ENCODE measurements at places on chromosomes 12 and 14.
A peak's percentile ranks its signal among the peaks of the same experiment; 100 is the strongest.

DNA sequence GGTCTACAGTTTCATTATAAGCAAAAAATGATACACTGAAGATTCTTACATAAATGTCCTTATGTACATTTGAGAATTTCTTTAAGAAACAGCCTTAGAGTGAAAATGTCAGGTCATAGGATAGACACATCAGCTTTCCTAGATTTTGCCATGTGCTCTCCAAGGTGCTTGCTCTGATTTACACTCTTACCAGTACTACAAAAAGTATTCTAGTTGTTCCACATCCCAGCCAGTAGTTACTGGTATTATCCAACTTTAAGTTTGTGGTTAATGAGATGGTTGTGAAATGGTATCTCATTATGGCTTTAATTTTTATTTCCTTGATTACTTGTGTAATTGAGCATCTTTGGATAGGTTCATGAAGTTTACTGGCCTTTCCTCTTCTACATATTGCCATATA is 5.0 kb upstream of the LRRK2 start:
- DNase-seq: no peak

DNA sequence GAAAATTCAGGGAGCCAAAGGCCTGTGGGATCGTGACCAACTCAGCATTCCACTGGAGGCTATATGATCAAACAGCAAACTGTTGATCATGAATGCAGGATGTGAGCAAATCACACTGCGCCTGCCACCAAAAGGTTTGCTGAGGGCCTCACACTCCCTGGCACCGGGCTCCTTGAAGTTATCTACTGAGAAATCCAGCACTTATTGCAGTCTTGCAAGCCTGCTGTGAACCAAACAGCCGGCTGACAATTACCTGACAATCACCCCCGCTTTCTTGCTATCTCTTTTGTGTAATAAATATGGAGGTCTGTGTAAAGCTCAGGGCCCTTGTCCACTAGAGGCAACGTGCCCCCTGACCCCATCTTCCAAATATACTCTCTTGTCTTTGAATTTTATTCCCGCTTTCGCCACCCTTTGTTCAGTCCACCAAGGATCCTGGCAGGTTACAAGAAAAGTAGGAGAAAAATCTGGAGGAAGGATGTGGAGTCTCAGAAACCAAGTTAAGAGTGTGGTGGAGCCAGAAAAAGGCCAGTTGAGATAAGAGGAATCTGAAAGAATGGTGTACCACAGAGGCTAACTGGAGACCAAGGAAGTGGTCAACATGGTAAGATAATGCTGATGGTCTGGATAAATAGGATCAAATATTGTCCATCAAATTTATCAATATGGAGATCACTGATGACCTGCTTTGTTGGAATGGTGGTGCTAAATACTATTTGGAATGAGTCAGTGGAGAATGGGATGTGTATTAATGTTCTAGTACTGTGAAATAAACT is 229.2 kb downstream of the ALX1 start:
- DNase-seq: peak; percentile 86

- no peak for DNase-seq
Observed at GRCh38 chr12:50638482-50638880, 125.4 kb upstream of the ATF1 start.

GRCh38 chr12:108511633-108512540 is 3.2 kb upstream of the FICD start:
- DNase-seq: peak; percentile 83

DNA sequence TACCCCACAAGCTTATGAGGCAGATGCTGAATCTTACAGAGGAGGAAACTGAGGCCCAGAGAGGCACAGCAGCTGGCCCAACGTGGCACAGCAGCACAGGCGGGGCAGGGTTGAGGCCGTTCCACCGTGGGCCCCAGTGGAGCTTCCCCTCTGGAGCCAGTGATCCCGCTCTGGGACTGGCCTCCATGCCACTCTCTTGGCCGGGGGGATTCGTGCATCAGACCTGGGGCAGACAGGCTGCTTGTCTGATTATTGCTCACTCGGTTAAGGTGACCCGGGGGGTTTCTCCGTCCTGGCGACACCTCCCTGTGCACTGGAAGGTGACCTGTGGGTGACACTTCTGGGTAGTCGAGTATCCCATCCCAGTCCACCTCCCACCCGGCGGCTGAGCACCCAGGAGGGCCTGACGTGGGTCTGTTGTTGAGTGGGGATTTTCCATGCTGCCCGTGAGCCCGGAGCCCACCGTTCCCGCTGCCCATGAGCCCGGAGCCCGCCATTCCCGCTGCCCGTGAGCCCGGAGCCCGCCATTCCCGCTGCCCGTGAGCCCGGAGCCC is 27.8 kb downstream of the NOC4L start:
- DNase-seq: no peak

- DNase-seq: no peak
Observed at GRCh38 chr12:103583008-103583407, 4.1 kb upstream of the STAB2 start.

DNA sequence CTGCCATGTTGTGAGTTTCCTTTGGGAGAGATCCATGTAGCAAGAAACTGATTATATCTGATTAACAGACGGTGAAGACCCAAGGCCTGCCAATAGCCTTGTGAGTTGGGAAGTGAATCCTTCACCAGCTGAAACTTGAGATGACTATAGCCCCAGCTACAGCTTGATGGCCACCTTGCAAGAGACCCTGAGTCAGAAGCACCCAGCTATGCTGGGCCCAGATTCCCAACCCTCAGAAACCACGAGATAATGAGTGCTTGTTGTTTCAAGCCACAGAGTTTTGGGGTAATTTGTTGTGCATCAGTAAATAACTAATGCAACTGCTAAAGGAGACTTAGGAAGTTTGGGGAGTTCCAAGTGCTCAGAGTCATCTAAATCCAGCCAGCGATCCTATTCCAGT is 80.3 kb downstream of the AVPR1A start:
- DNase-seq: peak; percentile 26

- no peak for DNase-seq
Observed at GRCh38 chr14:83559721-83560120, 1970.2 kb upstream of the FLRT2 start.

- peak; percentile 65 for DNase-seq
Observed at GRCh38 chr12:7645395-7646177, 20.1 kb downstream of the APOBEC1 start.

GRCh38 chr14:71231521-71232393 is 324.5 kb downstream of the PCNX1 start:
- peak; percentile 11 for DNase-seq

DNA sequence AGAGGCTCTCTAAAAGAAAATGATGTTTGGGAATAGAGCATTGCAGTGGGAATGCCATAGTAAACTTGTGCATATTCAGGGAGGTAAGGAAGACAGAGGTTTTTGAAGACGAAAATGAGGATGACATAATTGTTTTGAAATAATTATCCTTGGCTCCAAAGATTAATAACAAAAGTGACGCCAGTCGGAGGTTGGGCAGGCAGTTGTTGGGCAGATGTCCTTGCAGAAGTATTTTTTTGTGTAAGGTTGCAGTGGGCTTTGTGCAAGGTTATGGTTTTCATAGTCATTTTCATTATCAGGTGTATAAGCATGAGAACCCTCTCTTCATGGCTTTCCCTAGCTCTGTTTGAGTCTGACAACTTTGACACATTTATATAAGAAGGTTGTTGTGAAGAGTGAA is 35.3 kb downstream of the METAP2 start:
- no peak for DNase-seq

GRCh38 chr12:132324841-132325732 is 4.3 kb downstream of the GALNT9 start:
- no peak for DNase-seq

DNA sequence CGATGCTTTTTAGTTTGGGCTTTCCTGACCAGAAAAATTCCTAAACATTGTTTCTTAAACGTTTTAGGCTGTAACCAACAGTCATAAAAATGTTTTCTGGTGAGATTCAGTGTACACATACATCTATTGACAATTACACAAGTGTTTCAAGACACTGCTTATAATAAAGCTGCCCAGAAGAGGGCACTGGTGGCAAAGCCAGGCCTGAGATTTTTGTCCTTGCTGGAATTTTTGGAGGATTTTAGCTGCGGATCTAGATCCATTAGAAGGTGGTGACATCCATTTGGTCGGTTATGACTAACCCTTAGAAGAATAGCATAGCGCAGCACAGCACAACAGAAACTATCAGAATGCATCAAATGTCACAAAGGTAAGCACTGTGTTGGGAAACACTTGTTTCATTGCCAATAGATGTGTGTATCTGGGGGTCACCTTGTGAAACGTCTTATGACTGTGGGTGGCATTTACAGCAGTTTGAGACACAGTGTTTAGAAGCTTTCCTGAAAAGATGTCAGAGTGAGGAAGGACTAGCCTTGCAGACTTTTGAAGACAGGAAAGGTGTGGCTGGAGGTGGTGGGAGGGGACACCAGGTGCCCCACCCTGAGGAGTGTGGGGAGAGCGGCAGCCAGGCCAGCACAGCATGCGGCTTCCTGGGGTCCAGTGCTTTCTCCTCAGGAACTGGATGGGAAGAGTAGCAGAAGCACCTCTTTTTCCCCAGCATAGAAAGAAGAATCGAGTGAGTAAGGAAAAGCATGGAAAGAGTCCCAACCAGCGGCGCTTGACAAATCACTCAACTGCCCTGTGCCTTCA is 54.7 kb upstream of the FKBP4 start:
- DNase-seq: peak; percentile 41

GRCh38 chr12:88750867-88751543 is 170.7 kb upstream of the KITLG start:
- DNase-seq: peak; percentile 3

- DNase-seq: no peak
Observed at GRCh38 chr12:91722072-91722471, 423.6 kb downstream of the BTG1 start.

DNA sequence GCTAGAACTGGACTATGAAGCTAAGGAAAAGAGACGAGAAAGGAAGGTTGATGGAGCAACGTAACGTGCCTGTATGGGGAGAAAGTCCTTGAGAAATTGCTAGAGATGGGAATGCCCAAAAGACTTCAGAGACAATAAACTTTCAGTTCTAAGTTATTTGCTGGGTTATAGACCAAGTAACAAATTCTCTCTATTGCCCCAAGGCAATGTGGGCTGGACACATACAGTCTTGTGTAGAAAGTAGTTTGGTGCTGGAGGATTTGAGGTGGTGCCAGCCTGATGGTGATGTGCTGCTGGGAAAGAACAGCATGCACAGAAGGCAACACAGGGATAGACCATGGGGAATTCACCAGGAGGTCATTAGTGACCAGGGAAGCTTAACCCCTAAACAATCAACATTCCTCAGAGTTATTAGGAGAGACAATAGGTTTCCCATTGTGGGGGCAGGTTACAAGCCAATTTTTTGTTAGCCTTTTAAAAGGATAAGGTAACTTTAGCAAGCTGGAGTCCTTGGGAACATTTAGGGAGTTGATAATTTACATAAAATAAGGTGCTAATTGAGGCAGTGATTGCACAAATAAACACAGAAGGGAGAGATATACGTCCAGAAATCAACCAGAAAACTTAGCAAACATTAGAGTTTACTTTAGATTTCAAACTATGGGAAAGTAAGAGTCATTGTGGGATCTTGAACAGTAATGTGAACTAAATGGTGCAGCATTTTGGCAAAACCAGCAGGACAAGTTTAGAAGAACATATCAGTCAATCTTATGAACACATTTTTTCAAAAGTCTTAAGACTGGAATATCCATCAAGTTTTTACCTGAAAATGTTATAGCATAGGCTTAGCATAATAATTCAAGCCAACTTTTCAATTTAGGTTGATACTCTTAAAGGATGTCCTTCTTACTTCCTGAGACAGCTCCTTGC is 61.4 kb downstream of the LMNTD1 start:
- DNase-seq: peak; percentile 92

- DNase-seq: no peak
Observed at GRCh38 chr12:9404469-9405260, 196.5 kb upstream of the PZP start.

GRCh38 chr14:79557309-79557708 is 654.0 kb downstream of the DIO2 start:
- DNase-seq: no peak

DNA sequence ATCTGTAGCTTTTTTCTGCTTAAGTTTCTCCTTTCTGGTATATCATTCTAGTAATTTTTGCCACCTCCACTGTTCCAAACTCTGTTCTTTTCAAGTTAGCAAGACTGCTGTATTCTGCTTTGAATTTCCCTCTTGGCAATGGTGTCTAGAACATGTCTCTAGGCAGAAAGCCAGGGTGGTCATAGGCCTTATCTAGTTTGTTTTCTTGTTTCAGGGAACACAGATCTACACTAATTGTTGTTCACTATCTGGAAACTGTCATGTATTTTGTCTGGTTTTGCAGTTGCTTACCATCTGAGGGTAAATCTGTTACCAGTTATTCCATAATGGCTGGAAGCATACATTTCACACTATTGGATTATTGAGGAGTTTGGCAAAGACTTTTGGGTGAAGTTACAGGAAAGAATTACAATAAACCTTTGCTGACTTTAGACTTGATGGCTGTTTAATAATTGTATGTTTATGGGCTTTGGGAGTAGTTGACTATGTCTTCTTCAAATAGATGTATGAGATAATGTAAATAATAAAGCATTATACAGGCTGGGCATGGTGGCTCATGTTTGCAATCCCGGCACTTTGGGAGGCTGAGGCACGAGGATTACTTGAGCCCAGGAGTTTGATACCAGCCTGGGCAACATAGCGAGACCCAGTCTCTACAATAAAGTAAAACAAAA is 41.4 kb downstream of the FUT8 start:
- no peak for DNase-seq

DNA sequence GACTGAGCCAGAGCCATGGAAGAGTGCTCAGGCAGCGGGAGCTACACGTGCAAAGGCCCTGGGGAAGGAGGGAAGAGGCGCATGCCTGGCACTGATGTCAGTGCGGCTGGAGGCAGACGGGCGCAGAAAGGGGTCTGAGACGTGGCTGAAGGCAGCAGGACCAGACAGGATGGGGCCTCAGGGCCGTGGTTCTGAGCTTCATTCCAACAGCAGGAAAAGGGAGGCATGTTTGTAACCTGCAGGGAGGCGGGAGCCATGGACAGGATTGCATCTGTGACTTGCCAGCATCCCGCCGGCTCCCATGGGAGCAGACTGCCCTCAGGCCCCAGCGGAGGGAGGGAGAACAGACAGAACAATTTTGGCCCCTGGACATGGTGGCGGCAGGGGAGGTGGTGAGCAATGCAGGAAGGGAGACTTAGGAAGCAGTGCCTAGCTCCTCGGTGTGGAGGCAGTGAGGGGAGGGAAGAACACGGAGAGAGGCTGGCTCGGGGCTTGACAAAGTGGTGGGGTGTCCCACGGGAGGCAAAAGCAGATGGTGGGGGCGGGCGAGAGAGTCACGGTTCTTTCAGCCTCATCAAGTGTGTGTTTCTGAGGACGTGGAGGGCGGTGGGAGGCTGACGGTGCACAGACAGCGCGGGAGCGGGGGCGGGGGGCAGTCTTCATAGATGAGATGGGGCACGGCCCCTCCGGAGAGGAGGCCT is 33.3 kb upstream of the INF2 start:
- no peak for DNase-seq

DNA sequence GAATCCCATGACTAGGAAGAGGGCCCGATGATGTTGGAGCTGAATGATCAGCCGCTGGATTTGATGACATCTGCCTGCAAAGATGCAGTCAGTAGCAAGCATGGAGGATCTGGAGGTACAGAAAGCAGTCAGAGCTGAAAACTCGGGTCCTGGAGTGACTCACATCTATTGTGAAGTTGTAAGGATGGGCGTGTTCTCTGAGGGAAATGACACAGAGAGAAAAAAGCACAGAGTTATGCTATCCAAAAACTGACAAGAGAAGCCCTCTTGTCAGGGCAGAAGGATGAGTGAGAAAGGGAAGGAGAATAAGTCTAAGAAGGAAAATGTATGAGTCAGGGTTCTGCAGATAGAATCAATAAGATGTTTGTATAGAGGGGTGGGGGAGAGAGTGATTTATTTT is 380.4 kb upstream of the CCDC196 start:
- no peak for DNase-seq
